ENCODE measurements at places on chromosomes 12 and 14. TPM values are rescaled to one million over a fixed set of nuclear protein-coding genes. Genes with fewer than 3 reads are reported as not detected.

DNA sequence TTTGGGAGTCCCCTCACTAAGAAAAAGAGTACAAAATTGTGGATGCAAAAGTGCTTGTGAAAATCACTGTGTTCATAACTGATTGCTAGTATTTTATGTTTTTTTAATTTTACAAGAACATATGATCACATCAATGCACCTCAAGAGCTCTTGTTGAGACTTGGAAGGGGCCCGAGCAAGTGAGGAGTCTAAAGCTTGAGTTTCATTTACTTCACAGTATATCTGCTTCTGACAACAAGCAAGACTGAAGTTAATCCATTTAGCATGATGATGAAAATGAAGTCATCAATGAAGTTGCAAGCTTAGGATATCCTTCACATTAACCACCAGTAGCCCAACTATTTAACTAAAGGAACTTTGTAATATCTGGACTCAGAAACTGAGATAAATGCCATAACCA is 182.5 kb upstream of the DIO2 start:
- no peaks in the 10 kb centered on the region for H3K27me3 ChIP-seq
- H3K36me3 ChIP-seq: no peaks in the 10 kb centered on the region
- H3K27ac ChIP-seq: no peak overlapping the region

The PTPRB gene
- 0.17 TPM for total RNA-seq

GRCh38 chr14:64792231-64792630 is 87.5 kb downstream of the SPTB start:
- H3K27me3 ChIP-seq: no peaks in the 10 kb centered on the region
- H3K4me3 ChIP-seq: no peak overlapping the region
- H3K4me1 ChIP-seq: peaks cover 11% of the 10 kb centered on the region
- H3K27ac ChIP-seq: no peak overlapping the region

The C12orf42 gene
- not detected for total RNA-seq

The ASB2 gene
- total RNA-seq: not detected

The NXPH4 gene
- total RNA-seq: 20.0 TPM

GRCh38 chr14:92122761-92123160 is 992 bp downstream of the CPSF2 start:
- DNase-seq: no peak
- no peaks in the 10 kb centered on the region for H3K4me1 ChIP-seq
- H3K4me3 ChIP-seq: peak overlapping the region; percentile 88
- H3K36me3 ChIP-seq: 0 out of 2 replicates have a peak, but pooled peaks cover 9% of the 10 kb centered on the region
- no peaks in the 10 kb centered on the region for H3K27me3 ChIP-seq
- peak overlapping the region; percentile 88 for H3K27ac ChIP-seq

DNA sequence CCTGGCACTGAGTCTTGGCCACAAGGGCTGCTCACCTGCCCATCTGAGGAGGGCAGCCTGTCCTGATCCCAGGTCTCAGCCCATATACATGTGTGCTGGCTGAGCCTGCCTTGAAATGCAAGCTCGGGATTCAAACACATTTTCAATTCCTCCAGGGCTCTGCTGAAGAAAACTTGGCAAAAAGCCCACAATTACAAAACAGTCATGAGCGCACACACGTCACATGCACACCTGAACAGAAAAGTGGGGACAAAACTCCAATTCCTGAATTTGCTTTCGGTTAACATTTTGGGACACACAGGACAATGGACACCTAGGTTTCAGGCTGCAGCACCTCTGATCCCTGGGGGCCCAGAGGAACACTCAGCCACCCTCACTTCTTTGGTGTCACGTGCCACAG is 113.9 kb downstream of the RBM19 start:
- no peaks in the 10 kb centered on the region for H3K27me3 ChIP-seq
- H3K27ac ChIP-seq: no peak overlapping the region
- H3K36me3 ChIP-seq: no peaks in the 10 kb centered on the region

DNA sequence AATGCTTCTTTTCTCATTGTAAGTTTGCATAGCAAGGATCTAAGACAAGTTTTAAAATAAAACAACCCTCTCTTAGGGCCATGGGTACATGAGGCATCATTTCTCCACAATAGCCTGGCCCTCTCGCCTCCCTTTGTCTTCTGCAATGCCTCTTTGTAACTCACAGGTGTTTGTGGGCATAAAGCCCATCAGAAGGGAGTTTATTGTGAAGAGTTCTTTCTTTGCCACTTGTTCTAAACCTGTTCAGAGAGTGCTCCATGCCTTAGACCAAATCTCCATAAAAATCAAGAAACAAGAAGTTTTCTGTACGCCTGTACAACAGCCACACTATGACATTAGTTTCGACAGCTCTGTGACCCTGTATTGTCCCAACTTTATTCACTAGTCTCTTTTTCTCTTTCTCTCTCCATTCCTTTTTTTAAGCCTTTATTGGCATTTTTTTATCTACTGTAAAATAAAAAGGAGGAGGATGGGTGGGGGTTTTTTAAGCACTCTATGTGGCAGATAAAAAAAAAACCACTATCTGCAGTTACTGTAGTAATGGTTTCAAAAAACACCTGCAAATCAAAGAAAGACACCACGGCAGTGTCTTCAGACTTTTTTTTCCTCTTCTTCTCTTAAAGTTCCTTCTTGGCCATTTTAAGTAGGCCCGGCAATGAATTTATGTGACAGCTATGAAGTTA is 1.6 kb downstream of the C12orf42 start:
- no peaks in the 10 kb centered on the region for H3K4me1 ChIP-seq
- no peaks in the 10 kb centered on the region for H3K36me3 ChIP-seq
- H3K4me3 ChIP-seq: no peak overlapping the region
- no peak overlapping the region for H3K27ac ChIP-seq

The TCL1B gene
- total RNA-seq: not detected

DNA sequence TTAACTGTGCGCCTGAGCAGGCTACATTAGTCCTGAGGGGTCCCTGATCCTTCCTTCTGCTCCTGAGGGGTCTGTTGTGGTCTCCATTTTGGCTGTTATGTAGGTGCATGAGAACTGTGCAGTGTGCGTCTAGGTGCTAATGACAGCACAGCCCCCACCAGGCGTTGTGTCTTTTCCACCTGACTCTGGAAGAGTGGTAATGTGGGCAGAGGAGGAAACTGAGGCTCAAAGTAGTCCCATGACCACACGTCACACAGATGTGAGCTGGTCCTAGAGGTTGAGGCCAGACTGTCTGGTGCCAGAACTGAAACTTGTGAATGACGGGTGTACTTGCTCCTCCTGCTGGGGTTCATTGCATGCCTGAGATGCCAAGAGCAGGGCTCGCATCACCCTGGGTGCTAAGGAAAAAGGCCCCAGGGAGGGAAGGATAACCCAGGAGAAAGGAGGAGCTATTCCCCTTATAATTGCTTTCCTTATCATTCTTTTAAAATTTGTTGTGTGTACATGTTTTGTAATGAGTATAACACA is 111.8 kb downstream of the SLC25A47 start:
- peaks cover 47% of the 10 kb centered on the region for H3K4me1 ChIP-seq
- no peaks in the 10 kb centered on the region for H3K27me3 ChIP-seq
- no peaks in the 10 kb centered on the region for H3K36me3 ChIP-seq
- no peak overlapping the region for H3K4me3 ChIP-seq
- H3K27ac ChIP-seq: no peak overlapping the region
